ENCODE measurements at places on chromosomes 3 and 15.

- DNase-seq, result no peak
Measured at GRCh38 chr3:53772562-53772961, 73.7 kb downstream of the CHDH start.

GRCh38 chr3:174862101-174862500 is 3.0 kb downstream of the NAALADL2 start:
- peak; percentile 2 for DNase-seq

DNA sequence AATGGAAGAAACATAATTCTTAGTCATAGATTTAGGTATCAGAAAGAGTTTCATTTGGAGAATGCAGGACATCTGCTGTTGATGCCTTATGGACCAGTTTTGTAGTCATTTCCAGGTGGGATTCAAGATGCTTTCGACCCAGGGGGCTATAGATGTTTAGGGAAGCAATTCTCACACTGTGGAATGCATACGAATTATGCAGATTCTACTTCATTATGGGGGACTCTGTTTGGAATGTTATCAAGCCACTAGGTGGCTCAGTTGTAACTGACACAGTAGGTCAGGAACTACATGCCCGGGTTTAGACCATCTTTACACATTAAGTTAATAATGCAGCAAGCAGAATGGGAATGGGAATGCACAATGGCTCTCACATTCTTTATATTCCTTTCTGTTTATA is 1359.8 kb downstream of the ZPLD1 start:
- DNase-seq, result peak; percentile 18

DNA sequence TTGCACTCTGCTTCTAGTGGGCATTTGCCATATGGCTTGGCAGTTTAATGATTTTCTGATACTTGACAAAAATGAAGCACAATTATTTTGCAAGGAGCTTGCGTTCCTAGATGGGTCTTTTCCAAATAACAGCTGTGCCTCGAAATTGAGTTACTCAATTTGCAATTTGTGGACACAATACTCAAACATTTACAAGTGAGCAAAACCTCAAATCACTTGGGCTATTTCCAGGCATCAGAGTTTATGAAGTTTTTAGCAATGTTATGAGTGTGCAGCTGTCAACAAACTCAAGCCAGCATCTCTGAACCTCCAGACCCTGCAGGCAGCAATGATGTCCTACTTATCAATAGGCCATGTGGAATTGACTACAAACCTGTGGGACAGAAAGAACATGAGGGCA is 41.3 kb downstream of the NMNAT3 start:
- no peak for DNase-seq
